ENCODE measurements at places on chromosomes 7 and 10.

GRCh38 chr7:31234836-31235605 lies 105.5 kb downstream of the NEUROD6 start:
- DNase-seq = no peak

- peak; percentile 42 for DNase-seq
These were observed 237.5 kb upstream of the KLF6 start for GRCh38 chr10:4022473-4022872.

- peak; percentile 9 for DNase-seq
These were observed 93.7 kb upstream of the NMT2 start for GRCh38 chr10:15262036-15262713.

DNA sequence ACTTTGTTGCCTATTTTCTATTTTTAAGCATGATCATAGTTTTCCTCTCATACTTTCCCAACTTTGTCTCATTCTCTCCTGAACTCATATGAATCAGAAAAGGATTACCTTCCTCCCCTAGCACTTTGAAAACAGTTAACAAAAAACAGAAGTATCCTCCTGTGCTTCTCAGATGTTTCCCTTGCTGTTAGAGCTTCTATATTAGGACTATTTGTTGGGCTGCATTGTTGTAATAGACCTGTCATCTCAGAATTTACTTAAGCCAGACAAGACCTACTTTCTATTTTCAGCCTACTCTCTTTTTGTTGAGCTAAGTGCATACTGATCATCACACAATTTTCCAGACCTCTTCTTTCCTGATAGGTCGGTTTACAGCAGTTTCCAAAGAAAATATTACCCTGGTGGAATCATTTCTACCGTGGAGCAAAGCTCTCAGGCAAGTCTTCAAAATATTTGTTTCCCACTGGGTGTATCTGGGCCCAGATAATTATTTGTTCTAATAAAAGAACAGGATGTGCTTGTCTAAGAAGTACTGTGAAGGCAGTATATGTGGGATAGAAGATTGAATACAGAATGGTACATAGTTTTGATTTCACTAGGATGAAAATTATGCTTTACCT lies 411.9 kb upstream of the KLF6 start:
- DNase-seq = peak; percentile 69

DNA sequence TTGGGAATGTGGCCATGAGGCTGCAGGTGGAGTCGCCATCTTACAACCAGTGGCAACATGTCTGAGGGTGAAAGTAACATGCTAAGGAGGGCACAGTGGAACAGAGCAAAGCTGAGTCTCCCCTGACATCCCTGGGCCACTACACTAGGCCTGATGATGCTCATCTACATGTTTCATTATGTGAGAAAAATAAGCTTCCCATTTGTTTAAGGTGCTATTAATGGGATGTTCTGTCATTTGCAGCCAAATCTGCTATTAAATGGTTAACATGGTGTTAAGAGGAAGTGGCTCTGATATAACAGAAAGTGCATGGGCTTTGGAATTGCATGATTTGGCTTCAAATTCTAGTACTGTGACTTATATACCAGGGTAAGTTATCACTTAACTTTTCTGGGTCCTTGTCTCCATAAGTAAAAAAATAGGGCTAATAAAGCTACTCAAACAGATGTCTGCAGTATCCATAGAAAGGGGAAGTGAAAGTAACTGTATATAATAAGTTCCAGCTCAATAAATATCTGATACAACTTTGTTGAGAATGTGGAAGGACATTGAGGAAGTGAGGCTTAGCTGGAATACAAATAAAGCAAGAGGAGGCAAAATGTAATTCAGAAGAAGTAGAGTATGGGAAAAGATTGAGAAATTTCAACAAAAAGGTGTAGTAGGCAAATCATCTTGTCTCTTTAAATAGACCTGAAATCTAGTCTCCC lies 158.9 kb downstream of the RTKN2 start:
- no peak for DNase-seq

GRCh38 chr7:17304926-17305325 lies 6.5 kb downstream of the AHR start:
- DNase-seq = peak; percentile 86

- DNase-seq = peak; percentile 31
These were observed 26.2 kb downstream of the PTPN12 start for GRCh38 chr7:77563275-77563674.

- DNase-seq = no peak
These were observed 20.6 kb upstream of the HOXA13 start for GRCh38 chr7:27220440-27220955.

- no peak for DNase-seq
These were observed 62.4 kb downstream of the KIAA1549 start for GRCh38 chr7:138918756-138919155.

- no peak for DNase-seq
These were observed 95.0 kb downstream of the CALD1 start for GRCh38 chr7:134874407-134874806.

- no peak for DNase-seq
These were observed 73.3 kb downstream of the HTR5A start for GRCh38 chr7:155143381-155143780.

DNA sequence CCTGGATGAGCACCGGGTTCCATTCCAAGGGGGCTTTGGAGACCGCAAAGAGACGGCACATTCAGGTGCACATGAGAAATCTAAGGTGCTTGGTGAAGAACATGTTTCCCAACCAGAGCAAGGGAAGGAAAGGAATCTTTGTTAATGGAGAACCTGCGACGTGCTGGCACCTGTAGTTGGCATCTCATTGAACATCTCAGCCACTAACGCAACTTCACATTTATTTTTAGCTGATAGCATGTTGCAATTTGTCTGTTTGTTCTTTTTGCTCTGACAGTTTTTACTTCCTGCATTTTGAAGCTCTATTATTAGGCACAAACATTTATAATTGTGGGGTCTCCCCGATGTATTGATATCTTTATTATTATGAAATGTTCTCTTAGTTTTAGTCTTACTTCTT lies 316.7 kb downstream of the TCERG1L start:
- no peak for DNase-seq

GRCh38 chr10:12703126-12703525 lies 298.4 kb downstream of the CCDC3 start:
- no peak for DNase-seq

GRCh38 chr10:113037218-113037617 lies 87.2 kb downstream of the TCF7L2 start:
- no peak for DNase-seq

GRCh38 chr10:7251696-7252465 lies 159.0 kb downstream of the SFMBT2 start:
- DNase-seq = no peak

GRCh38 chr7:40716052-40716451 lies 581.2 kb downstream of the SUGCT start:
- peak; percentile 18 for DNase-seq

DNA sequence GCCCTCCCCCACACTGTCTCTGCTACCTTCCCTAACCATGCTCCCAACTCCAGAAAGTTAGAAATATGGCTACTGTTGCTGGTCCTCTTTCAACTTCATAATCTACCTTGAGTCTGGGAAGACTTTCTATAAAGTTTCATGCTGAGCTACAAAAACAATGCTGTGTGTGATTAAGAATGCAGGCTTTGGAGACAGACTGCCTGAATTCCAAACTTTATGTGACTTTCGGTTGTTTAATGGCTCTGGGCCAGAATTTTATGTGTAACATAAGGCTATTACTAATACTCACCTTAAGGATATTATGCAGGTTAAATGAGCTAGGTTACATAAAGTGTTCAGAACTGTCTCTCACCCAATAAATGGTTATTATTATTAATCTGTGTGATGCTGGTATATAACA lies 19.1 kb downstream of the BET1 start:
- no peak for DNase-seq

GRCh38 chr7:131486346-131486745 lies 70.1 kb downstream of the PODXL start:
- DNase-seq = no peak

DNA sequence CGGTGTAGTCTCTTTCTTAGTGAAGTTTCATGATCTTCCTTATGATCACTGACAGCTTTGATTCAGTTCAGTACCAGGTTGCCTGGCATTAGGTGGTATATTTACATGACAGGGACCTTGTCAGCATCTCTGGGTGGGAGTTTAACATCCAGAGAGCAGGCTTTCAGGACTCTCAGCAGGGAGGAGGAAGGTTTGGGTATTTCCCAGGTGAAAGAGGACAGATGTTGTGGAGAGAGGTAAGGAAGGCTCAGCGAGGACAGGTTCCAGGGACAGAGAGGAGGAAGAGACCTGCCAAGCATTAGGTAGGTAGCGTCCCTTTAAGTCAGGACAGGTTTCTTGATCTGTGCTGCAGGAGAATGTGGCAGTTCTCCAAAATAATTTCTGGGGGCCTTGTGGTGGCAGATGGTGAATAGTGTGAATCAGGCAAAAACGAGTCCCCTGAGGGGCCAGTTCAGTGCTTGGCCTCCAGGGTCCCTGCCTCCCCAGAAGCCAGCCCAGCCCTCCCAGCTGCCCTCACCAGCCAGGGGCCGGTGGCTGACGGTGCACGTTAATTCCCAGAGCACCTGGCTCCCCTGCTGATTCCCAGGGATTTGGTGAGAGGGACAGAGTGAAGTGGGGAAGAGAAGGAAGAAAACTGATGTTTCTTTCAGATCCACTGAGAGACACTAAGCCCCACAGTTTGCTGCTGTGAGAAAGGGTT lies 82.0 kb downstream of the VWC2 start:
- no peak for DNase-seq

DNA sequence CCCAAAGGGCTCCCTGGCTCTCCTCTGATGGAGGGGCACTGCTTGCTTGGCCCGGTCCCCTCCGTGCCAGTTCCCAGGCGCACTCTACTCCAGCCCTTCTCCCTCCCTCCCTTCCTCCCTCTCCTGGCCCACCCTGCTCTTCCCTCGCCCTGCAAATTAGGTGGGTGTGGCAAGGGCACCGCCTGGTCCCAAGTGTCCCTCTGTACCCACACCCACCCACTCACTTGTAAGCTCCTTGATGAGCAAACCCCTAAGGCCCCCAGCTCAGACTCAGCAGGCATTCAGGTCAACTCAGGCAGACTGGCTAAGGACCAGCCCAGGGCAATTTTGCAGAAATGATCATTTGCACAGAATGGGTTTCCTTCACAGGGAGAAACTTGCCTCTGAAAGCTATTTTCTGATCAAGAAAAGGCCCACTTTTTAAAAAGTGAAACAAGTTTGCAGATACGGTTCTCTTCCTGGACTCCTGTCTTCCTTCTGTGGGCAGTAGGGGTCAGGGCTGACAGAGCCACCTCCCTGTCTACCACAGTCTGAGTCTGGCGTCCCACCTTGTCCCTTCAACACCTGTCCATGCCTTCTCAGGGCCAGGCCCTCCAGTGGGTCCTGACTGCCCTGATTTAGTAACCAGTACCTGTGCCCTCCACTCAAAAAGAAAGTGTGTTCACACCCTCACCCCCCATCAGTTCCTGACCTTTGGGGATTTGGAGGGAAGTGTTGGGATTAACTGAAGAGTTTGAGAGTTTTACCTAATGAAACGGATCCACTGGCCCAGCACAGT lies 28.3 kb downstream of the C10orf71 start:
- no peak for DNase-seq

DNA sequence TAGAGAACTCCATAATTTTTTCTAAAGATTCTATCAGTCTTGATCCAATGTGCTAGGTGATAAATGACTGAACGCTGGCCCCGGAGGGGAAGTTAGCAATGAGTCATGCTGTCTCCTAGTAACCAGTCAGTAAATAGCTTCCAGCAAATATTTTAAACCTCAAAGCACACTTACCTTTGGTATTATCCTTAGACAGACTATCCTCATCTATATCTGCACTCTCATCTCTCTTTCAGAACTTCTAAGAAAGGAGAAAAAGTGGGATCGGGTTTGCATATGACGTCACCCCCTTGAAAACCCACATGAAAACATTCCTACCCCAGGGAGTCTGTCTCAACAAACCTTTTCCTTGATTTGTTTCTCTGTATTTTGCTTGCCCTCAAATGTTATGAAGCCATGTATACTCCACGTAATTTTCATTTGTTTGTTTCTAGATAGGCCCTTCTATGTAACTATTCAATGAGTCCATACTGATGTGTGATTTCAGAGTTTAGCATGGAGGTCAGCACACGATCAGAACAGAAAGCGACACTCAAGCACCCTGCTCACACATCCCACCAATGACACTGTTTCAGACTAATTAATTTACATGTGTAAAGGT lies 174.9 kb upstream of the NRP1 start:
- peak; percentile 90 for DNase-seq

All from amniotic epithelial cell (primary cell).